ENCODE measurements at places on chromosomes 2 and 18.

DNA sequence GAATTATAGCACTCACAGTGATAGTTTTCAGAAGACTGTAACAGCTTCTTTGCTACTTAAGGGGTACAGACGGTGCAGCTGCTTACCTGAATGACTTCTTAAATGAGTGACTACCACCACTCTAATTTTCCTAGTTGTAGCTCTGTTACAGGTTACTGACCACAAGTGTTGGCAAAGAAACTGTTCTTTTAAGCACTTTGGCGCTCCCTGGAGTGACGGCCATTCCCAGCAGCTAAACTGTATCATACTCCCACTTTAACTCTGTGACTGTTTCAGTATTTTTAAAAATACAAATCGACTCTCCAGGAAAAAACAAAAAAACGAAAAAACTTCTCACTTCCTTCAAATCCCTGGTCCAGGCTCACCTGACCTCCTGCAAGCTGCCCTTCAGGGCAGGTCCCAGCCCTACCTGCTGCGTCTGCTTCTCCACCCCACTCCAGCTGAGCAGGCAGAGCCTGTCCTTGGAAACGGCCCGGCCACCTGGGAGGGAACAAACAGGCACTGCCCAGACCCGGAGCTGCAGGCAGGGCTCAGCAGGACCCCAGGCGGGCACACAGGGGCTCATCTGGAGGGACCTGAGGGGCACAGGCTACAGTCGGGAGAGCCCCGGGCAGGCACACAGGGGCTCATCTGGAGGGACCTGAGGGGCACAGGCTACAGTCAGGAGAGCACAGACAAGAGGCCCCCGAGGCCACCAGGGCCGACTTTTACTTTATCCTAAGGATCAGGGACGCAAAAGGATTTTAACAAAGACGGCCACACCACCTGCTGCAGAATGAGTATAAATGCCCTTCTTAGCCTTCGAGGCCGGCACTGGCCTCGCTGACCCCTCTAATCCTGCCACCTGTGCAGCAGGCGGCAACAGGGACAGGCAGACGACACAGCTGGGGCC is 24.5 kb downstream of the SLC66A2 start:
- no peak for ATAC-seq

DNA sequence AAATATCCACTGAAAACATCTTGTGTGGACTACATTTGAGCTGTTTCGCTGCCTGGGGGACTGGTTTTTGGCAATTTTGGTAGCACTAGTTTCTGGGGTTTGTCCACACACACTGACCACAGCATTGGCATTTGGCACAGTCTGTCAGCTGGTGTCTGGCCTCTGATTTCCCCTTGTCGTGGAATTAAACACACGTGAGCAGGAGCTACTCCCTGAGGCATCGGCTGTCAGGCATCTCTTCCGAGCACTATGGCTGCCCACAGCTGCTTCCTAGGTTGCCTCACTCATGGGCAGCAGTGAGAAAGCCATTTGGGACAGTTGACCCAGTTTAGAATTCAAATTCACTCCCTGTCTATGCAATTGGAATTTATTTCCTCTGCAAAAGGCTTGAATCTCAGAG is 46.8 kb upstream of the FZD5 start:
- no peak for ATAC-seq

- no peak for ATAC-seq
Measured at GRCh38 chr2:217783243-217783642, 219.6 kb downstream of the TNS1 start.

GRCh38 chr18:73724958-73725357 is 422.7 kb downstream of the FBXO15 start:
- ATAC-seq = no peak

DNA sequence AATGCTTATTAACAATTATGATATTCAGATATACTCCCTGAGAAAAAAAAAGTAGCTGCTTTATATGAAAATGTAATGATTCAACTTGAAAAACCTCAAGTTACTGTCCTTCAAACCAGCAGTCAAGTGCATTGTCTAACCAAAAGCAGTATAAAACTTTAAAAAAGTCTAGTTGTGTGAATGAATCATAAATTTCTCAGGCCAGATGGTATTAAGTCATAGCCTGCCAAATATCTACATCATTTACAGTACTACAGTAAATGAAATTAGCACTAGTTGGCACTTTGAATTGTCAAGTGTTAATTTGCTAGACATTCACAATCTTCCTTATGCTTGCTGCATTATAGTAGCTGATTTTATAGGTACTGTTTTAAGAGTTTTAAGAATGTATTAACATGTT is 85.9 kb downstream of the CBLN2 start:
- no peak for ATAC-seq

GRCh38 chr2:213316001-213316735 is 31.9 kb downstream of the SPAG16 start:
- no peak for ATAC-seq
